ENCODE measurements at places on chromosomes 16 and 17.

GRCh38 chr17:81052199-81052997 is 17.4 kb downstream of the BAIAP2 start:
- DNase-seq: peak; percentile 29

- no peak for DNase-seq
Observed at GRCh38 chr16:61820398-61820797, 215.8 kb downstream of the CDH8 start.

DNA sequence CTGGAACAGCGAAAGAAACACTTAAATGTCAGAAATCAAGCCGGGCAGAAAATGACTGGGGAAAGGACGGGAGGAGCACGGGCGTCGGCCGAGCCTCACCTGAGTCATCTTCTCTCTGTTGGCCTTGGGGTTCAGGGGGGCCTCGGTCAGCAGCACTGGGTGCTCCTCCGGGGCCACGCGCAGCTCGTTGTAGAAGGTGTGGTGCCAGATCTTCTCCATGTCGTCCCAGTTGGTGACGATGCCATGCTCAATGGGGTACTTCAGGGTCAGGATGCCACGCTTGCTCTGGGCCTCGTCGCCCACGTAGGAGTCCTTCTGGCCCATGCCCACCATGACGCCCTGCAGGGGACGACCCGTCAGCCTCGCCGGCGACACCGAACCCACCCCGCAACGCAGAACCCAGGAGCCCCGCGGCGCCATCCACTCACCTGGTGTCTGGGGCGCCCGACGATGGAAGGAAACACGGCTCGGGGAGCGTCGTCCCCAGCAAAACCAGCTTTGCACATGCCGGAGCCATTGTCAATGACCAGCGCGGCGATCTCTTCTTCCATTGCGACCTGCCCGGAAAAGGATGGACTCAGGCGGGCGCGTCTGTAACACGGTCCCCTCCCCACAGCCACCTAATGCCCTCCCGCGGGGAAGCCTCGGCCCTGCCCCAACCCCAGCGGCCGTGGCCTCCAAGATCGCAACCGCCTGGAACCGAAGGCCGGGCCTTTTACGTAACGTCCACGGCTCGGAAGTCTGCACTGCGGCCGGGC is 616 bp downstream of the ACTG1 start:
- no peak for DNase-seq

GRCh38 chr17:78798695-78799559 is 16.9 kb upstream of the CYTH1 start:
- DNase-seq: no peak

GRCh38 chr16:88763502-88764053 is 21.4 kb downstream of the PIEZO1 start:
- DNase-seq: no peak

DNA sequence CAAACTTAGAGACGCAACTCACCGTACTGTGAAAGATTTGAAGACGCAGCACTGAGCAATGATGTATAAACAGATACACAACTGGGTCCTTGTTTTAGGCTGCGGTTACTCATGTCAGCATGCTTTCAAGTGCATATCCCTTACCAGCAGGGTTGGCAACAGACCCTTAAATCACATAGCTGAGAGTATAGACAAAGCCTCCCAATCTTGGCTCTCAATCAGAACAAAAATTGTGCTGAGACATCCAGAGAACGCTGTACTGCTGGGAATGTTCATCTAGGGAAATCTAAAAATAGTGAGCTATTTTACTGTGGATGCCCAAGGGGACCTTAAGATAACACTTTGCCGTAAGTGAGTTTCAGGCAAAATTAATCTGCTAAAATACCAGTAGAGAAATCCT is 84.4 kb upstream of the NUDT7 start:
- DNase-seq: no peak

DNA sequence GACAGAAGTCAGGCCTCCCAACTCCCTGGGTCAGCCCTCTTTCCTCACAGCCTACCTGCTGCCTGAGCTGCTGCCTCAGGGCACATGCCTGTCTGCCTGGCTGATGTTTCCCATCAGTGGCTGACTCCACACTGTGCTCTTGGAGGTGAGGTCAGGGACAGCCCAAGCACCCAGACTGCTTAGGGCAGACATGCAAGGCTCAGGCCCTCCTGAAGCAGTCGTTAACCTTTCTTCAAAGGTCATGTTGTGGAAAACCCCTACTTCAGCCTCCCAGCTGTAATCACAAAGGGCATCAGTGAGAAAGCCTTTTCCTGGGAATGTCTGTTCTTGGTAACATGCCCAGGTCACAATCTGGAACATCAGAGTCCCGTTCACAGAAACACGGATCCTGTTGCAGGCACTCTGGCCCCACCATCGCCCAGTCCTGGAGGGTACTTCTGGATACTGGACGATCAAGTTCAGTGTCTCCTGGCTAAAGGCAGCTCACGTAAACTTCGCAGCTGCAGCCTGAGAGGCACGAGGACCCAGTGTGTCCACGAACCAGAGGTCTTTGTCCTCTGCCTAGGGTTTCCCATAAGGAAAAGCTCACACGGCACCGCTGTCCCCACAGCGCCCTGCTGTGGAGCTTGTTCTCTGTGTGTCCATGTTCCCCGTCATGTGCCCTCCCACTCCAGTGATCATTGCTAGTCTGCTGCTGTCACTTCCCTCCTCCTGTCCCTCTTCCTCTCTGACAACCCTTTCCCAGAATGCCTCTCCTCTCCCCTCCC is 54.9 kb downstream of the GNAO1 start:
- DNase-seq: no peak

GRCh38 chr16:12589676-12590075 is 214.0 kb downstream of the CPPED1 start:
- DNase-seq: no peak

DNA sequence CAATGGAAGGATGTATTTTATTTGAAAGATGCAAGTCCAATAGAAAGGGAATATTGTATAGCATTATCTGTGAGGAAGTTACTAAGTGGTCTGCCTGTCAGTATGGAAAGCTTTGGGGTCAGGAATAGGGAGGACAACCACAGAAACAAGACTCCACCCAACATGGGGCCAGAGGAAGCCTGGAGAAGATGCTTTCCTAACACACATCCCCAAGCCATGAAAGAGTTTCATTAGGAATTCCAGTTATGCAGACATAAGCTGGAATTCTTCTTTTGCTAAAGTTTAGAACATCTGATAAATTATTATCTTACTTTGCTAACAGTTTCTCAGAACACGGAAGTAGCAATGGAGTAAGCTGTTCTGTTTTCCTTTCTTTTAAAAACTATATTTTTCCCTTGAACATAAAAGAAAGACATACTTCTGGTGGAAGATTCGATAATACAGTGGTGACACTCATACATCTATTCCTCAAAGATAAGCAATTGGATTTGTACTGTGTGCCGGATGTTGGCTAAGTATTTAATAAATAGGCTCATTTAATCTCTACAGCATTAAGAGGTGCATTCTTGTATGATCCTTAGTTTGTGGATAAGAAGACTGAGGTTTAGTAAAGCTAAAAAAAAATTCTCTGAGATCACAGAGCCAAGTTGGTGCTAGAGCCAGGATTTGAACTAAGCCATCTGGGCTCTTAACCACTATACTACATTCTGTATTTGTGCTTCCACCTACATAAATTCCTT is 51.0 kb upstream of the GAS7 start:
- no peak for DNase-seq

GRCh38 chr16:67897231-67897630 is 4.2 kb downstream of the PSKH1 start:
- DNase-seq: no peak

DNA sequence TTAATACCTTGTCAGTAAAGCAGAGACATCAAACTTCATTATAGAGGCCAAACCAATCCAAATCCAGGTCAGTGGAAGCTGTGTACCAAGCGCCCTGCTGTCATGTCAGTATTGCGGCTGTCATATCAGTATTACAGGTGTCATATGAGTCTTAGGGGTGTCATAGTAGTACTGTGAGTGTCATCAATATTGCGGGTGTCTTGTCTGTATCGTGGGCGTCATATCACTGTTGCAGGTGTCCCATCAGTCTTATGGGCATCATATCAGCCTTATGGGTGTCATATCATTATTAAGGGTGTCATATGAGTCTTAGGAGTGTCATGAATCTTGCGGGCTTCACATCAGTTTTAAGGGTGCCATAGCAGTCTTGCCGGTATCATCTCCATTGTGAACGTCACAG is 6.0 kb upstream of the PRDM7 start:
- DNase-seq: no peak

DNA sequence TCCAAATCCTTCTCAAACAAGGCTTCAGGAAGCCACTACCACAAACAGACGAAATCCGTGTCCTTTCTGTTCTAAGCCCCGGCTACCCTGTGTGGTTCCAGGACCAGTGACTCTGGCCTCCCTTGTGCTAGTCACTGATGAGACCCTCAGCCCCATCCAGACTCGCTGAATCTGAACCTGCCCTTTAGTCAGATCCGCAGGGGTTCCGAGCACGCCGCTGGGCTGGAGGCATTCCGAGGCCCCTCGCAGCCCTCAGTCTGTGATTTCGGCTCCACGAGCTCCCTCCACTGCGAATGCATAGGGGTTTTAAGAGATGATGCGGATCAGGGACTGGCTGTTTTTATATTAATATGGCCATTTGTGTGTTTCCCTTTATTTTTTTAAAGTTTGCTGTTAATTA is 292.7 kb downstream of the IRF8 start:
- DNase-seq: no peak

DNA sequence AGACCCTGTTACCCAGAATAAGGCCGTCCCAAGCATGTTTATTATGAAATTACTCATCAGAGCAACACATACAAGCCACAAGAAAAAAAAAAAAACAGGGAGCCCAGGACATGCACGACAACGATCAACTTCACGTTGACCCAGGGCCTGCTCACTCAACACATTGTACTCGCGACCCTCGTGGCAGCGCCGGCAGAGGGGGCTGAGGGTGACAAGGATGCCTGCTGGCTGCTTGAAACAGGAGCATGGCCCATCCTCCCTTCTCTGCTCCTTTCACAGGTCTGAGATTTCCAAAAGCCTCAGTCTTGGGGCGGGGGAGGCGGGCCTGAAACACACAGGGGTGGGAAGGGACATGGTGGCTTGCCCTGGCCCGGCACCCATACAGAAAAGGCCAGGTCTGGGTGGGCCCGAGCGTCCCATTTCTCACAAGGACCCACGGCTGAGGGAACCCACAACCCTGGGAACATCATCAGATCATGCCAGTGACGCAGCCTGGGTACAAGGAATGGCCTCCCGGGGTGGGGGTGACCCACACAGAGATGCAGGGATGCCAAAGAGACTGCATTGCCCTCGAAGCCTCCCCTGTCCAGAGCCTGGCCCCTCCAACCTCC is 21.1 kb upstream of the C16orf95 start:
- no peak for DNase-seq

DNA sequence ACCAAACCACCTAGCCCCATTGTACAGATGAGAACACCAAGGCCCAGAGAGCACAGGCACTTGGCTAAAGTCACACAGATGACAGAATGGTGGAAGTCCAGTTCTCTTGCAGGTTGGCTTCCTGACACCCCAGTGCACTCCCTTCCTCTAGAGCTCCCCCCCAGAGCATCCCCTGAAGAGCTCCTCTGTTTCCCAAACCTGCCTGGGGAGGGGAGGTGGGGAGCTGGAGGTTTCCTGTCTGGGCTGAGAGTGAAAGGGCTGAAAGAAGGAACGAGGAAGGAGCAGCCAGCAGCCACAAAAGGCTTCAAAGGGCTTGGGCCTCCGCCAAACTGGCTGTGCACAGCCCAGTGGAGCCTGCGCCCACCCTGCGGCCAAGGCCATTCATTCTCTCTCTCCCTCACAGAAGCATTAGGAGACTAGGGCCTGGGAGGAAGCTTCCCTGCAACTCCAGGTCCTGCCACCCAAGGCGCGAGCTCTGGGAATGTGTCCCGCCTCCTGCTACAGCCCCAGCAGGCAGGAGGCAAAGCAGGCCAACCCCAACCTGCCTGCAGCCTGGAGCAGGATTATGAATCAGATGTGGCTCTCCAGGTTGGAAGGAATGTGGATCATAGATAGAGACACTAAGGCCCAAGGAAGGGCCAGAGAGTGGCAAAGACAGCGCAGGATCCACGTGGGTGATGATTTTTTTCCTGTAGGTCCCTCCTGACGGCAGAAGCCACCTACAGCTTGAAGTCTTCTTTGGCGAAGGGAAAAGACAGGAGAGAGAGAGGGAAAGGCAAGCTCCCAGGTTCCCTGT is 913 bp downstream of the SLC13A5 start:
- DNase-seq: no peak

DNA sequence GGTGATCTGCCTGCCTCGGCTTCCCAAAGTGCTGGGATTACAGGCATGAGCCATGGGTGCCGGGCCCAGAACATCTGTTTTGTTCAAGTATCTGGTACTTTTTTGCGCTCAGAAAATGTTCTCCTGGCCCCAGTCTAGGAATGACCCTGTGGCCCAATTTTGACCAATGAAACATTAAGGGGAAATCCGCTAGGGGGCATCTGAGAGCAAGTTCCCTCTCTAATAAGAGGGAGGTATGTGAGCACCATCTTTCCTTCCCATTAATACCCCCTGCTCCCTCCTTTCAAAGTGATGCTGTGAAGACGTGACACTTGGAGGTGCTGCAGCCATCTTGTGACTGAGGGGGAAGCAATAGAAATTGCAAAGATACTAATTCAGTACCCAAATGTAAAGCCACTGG is 16.5 kb upstream of the CLEC3A start:
- peak; percentile 4 for DNase-seq

- peak; percentile 53 for DNase-seq
Observed at GRCh38 chr17:15966183-15966878, 21.4 kb downstream of the ADORA2B start.

GRCh38 chr17:29412780-29413565 is 22.8 kb downstream of the TAOK1 start:
- no peak for DNase-seq

- DNase-seq: no peak
Observed at GRCh38 chr17:17913695-17914332, 58.4 kb downstream of the TOM1L2 start.
